GOT3 (cell line): ENCODE measurements at places on chromosomes 1 and 21.

DNA sequence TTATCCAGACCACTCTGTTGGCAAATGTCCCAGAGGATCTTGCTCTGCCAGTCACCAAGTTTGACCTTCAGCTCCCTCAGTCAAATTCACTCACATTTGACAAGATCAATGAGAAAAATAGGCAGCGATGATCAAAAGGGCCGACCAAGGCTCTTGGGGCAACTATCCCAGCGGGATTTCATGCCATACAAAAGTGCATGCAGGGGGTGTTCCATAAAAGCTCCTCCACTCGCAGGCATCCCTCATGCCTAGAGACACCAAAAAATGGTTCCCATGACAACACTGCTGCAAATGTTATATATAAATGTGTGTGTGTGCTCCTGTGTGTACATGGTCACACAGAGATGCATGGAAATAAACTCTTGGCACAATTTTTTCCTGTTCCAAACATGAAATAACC, 16.2 kb upstream of the EIF4G3 start:
- no peak for DNase-seq

GRCh38 chr1:29410476-29410875, 174.2 kb downstream of the PTPRU start:
- DNase-seq, result no peak

DNA sequence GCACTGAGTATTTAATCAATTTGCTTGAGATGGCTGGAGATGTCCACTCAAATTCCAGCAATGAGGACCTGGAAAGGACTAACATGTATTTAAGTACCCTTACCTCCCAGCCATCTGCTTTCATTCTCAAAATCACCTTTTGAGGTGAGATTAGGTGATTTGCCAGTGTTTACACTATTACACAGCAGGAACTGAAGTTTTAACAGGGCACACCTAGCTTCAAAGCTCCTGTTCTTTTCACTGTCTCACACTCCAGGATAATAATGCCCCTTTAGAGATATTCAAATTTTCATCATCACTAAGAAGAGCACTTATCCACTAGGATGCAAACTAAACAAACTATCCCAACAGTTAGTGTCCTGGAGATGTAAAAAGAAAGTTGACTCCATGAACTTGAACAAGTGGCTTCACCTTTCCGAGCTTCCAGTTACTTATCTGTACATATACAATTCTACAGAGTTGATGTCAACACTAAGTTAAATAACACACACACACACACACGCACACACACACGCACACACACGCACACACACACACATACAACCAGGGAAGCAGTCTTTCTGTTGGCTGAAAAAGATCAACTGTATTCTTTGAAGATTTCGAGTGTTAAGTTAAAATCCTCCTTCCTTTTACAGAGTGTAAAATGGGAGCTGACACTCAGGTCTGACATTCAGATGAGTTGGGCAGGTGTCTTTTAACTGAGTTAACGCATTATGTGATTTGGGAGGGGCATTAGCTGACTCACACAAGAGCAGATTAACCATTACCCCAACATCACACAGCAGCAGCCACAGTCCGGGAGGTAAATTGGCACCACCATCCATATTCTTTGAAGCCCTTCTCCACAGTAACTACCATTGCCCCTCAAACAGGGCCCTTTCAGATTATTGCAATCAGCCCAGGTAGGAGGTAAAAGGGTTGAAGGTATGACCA, 15.5 kb upstream of the JAK1 start:
- DNase-seq, result no peak

- DNase-seq, result no peak
These were observed 37.3 kb upstream of the MORC3 start for GRCh38 chr21:36282568-36283230.

- no peak for DNase-seq
These were observed 9.8 kb downstream of the KCNN3 start for GRCh38 chr1:154860156-154860870.

DNA sequence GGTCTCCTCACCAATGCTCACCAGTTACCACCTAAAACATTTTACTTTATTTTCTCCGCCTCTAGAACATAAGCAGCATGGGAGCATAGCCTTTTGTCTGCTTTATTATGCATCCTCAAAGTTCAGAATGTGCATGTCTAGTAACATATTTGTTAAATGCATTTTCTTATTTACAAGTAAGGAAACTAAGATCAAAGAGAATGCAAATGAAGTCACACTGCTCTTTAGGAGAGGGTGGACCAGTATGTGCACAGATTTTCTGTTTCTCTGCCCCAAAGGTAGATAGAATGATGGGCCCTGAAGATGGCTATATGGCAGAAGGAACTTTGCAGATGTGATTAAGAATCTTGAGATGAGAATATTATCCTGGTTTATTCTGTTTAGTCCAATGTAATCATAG, 9.7 kb upstream of the WARS2 start:
- DNase-seq, result no peak
